MCF 10A (cell line): ENCODE measurements at places on chromosomes 1 and 21. TPM values are rescaled to one million over a fixed set of nuclear protein-coding genes. Genes with fewer than 3 reads are reported as not detected.

MFAP2 gene
- 0.58 and 1.2 TPM in 2 replicates for total RNA-seq

NSL1 gene
- total RNA-seq, result 39.7 and 42.2 TPM in 2 replicates

LCE2B gene
- total RNA-seq, result not detected in 2 replicates

ZNF683 gene
- total RNA-seq, result not detected in 2 replicates

GTF2B gene
- 16.9 and 18.8 TPM in 2 replicates for total RNA-seq

LCE3E gene
- total RNA-seq, result not detected in 2 replicates

DNA sequence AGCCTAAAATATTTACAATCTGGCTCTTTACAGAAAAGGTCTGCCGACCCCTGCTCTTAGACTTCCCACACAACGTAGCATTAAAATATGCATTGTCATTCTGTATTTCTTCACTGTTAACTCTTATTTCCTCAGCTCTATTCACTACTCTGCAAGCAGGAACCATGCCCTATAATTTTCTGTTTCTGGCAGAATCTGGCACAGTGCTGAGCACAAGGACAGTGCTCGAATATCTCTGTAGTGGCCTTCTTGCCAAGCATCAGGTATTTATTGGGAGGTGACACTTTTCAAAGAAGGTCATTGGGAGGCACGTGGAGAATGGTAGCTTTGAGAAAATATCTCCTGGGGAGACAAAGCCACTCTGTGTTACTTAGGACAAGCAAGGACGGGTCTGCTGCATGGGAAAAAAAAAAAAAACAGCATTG is 77.9 kb downstream of the PSMG1 start:
- no peak overlapping the region for H3K27ac ChIP-seq
- no peaks in the 10 kb centered on the region for H3K36me3 ChIP-seq
- DNase-seq, result no peak
- no peak overlapping the region for H3K4me3 ChIP-seq

DNA sequence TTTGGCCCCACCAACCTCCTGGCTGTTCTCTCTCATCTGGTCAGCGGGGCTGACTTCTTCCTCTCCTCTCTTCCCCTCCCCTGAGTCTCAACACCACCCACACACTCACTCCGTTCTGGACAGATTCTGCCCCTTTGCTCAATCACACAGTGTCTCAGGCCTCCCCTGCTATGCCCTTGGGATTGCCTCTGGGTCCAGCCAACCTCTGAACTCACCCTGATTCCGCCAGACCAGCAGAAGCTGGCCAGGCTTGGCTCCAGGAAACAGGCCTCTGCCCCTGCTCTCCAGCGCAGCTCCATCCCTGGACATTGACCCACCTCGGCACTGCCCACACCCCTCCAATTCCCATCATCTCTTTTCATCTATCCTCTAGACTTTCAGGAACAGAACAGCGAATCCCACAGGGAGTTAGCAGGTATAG is 22.1 kb downstream of the AHDC1 start:
- peaks cover 24% of the 10 kb centered on the region for H3K4me1 ChIP-seq
- H3K36me3 ChIP-seq, result peaks cover 10% of the 10 kb centered on the region
- H3K27ac ChIP-seq, result no peak overlapping the region
- DNase-seq, result no peak
- H3K4me3 ChIP-seq, result no peak overlapping the region

DNA sequence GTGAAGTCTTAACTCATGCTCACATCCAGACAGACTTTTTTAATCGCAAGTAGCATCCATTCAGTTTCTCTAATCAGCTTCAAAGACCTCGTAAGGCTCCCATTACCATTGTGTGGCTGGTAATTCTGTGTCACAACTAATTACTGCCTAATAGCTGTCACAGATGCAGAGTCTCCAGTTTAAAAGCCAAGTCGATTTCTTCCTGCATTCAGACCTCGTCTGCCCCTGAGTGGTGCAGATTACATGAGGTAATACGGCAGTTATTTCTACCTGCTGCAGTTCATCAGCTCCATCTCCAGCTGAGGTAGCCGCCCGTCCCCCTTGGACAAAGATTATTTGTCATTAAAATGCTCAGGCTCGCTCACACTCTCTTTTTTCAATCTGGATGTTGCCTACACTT is 34.4 kb upstream of the OLIG2 start:
- peaks cover 7% of the 10 kb centered on the region for H3K4me1 ChIP-seq
- no peak for DNase-seq
- H3K4me3 ChIP-seq, result no peak overlapping the region
- H3K27me3 ChIP-seq, result peaks cover 46% of the 10 kb centered on the region
- no peaks in the 10 kb centered on the region for H3K36me3 ChIP-seq

DNA sequence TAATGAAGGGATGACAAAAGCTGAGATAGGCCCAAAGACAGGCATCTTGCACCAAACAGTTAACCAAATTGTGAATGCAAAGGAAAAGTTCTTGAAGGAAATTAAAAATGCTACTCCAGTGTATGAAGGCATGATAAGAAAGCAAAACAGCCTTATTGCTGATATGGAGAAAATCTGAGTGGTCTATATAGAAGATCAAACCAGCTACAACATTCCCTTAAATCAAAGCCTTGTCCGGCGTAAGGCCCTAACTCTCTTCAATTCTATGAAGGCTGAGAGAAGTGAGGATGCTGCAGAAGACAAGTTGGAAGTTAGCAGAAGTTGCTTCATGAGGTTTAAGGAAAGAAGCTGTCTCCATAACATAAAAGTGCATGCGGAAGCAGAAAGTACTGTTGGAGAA is 4.3 kb upstream of the ANGEL2 start:
- H3K4me3 ChIP-seq, result no peak overlapping the region
- H3K36me3 ChIP-seq, result no peaks in the 10 kb centered on the region
- H3K27ac ChIP-seq, result no peak overlapping the region

- H3K27me3 ChIP-seq, result no peaks in the 10 kb centered on the region
- peaks cover 18% of the 10 kb centered on the region for H3K36me3 ChIP-seq
- H3K4me1 ChIP-seq, result peaks cover 4% of the 10 kb centered on the region
- H3K4me3 ChIP-seq, result no peak overlapping the region
- no peak for DNase-seq
Observed at GRCh38 chr1:23356471-23357137, 12.5 kb upstream of the HNRNPR start.

DNA sequence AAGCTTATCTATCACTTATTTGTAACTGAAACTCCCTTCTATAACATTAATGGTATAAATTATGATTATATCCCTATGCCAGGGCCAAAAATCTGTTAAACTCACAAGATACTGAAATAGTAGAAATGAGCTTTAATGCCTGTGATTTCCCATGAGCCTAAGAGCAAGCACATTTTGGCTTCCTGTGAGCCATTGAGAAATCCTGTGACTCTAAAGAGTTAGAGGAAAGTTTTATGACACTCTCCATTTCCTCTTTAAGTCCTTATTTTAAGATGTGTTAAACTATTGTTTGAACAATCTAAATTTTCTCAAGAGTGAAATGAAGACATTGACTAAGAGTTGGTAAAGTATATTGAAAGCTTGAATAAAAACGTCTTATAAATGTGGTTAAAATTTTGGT is 45.6 kb downstream of the SUCO start:
- H3K36me3 ChIP-seq, result peaks cover 72% of the 10 kb centered on the region
- H3K27me3 ChIP-seq, result no peaks in the 10 kb centered on the region
- no peak for DNase-seq
- peaks cover 13% of the 10 kb centered on the region for H3K4me1 ChIP-seq
- no peak overlapping the region for H3K27ac ChIP-seq

- DNase-seq, result no peak
- no peaks in the 10 kb centered on the region for H3K27me3 ChIP-seq
- H3K27ac ChIP-seq, result no peak overlapping the region
- H3K4me3 ChIP-seq, result no peak overlapping the region
Observed at GRCh38 chr1:41523071-41523470, 38.6 kb upstream of the EDN2 start.

GRCh38 chr1:160708801-160709200 is 2.8 kb downstream of the CD48 start:
- no peak overlapping the region for H3K27ac ChIP-seq
- no peaks in the 10 kb centered on the region for H3K4me1 ChIP-seq
- H3K27me3 ChIP-seq, result peaks cover 15% of the 10 kb centered on the region
- no peak overlapping the region for H3K4me3 ChIP-seq

DNA sequence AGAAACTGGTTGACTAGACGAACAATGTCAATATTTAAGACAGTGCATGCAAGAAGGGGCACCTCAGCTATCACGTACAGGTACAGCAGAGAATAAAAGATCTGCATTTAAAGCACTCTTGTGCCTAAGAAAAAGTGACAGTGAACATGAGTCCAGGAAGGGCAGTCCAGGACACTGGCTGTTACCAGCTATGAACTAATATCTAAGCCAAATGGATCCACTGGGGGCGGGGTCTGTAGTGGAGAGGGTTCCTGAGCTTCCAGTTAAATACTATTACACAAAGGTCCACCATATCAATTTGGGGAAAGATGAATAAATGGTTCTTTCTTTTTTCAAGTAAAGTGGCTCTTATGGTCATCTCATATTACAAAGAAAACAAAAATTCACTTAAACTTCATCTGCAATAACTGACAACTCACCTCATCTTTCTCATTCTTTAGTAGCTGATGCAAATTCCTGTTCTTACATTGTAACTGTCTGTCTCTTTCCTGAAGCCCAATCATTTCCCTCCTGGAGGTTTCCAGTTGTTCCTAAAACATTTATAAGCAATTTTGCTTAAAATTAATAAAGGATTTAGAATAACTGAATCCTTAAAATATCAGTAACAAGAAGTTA is 24.5 kb downstream of the SSX2IP start:
- H3K27me3 ChIP-seq, result no peaks in the 10 kb centered on the region
- DNase-seq, result peak; percentile 11
- H3K4me3 ChIP-seq, result no peak overlapping the region
- H3K4me1 ChIP-seq, result peaks cover 13% of the 10 kb centered on the region

- H3K27me3 ChIP-seq, result no peaks in the 10 kb centered on the region
- H3K36me3 ChIP-seq, result no peaks in the 10 kb centered on the region
- H3K27ac ChIP-seq, result no peak overlapping the region
Observed at GRCh38 chr1:63909526-63909925, 135.7 kb downstream of the ROR1 start.
